Mesenteric fat pad (tissue), 1 donor: ENCODE measurements at places on chromosomes 3 and 15. TPM values are rescaled to one million over a fixed set of nuclear protein-coding genes. Genes with fewer than 3 reads are reported as not detected.

The SERINC4 gene
- 0.22 TPM for total RNA-seq

The LPP gene
- 210 TPM for total RNA-seq

The FOXB1 gene
- total RNA-seq, result not detected

The UTS2B gene
- total RNA-seq, result 1.1 TPM

The FSD2 gene
- total RNA-seq, result not detected

The SNX22 gene
- 0.71 TPM for total RNA-seq

The UBE2Q2 gene
- 34.4 TPM for total RNA-seq

The MESP2 gene
- total RNA-seq, result 0.96 TPM

The CSPG5 gene
- 2.0 TPM for total RNA-seq

DNA sequence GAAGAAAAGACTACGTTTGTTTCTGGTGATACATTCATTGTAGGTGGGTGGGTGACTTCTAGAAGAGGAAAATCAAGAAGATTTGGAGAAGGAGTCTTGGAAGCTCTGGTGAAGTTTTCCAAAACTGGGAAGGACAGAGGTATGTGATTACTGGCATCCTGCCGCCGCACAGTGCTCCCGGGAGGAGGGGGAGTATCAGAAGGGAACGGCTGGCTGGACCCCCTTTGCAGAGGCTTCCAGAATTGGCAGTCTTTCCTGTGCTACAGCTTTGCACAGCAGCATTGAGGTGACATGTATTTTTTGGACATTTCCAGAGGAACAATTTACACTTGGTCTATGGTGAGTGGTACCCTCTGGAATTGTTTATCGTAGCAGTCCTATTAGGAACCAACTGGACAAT, 75.7 kb upstream of the EOMES start:
- no peak for DNase-seq

DNA sequence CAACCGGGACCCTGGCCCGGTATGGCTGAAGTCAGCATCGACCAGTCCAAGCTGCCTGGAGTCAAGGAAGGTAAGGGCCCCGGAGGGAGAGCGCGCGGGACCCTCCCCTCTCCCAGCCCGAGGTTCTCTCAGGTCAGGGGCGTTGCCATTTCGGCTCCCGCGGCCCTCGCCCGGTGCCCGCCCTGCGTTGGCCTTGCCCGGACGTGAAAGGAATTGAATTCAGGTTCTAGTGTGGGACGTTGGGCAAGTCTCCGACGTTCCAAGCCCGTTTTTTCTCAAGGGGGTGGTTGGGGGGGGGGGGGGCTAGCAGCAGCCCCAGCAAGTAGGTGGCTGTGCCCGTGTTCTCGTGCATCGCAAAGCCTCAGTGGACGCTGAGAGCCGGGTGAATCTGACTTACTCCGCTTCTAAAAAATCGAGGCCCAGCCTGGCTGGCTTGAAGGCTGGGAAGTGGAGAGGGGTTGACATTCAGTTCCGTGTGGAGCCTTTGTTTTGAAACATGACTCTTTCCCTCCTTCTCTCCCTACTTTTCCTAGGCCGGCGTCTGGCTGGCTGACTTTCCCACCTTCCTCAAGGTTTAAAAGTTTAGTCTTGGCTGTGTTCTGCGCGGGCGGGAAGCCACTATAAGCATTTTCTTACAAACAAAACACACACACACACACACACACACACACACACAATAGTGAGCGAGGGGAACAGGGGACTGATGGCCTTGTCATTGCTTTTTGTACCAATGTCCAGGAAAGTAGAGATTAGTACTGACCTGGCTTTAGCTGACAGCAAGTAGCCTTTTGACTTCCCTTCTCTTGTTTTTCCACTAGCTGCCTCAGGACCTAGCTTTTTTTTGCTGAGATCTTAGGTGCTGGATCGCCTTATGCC, at the start of gene UTS2B:
Gene UTS2B, minus strand, starts transcription at position 873 of the 876 bp plus-strand sequence. CDS start 48,337 bp downstream, outside the sequence.
- DNase-seq, result no peak

- no peak for DNase-seq
These were observed 7.3 kb downstream of the CCDC33 start for GRCh38 chr15:74243431-74243830.

DNA sequence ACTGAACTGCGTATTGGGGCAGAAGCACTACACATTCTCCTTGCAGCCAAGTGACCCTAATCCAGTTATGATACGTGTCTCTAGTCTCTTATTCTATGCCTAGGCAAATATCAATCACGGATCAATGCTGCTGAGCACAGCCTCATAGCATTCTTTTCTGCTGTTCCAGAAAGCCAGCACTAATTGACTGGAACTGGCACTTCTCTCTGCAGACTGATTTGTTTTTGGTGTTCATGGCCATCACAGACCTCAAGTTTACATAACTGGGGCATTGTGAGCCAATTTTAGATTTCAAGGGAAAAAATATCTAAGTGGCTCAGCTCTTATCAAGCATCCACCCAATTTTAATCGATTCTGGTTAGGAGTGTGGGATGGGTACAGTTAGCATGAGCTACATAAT, 37.9 kb downstream of the GLDN start:
- DNase-seq, result no peak

DNA sequence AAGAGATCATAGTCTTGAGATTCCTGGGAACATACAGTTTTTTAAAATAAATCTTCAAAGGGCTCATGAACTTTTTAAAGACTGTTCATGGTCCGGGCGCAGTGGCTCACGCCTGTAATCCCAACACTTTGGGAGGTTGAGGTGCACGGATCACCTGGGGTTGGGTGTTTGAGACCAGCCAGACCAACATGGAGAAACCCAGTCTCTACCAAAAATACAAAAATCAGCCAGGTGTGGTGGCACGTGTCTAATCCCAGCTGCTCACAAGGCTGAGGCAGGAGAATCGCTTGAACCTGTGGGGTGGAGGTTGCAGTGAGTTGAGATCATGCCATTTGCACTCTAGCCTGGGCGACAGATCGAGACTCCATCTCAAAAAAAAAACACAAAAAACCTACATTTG, 41.4 kb upstream of the EIF3J start:
- DNase-seq, result no peak

GRCh38 chr15:91950631-91951329, 97.3 kb downstream of the SLCO3A1 start:
- DNase-seq, result no peak

DNA sequence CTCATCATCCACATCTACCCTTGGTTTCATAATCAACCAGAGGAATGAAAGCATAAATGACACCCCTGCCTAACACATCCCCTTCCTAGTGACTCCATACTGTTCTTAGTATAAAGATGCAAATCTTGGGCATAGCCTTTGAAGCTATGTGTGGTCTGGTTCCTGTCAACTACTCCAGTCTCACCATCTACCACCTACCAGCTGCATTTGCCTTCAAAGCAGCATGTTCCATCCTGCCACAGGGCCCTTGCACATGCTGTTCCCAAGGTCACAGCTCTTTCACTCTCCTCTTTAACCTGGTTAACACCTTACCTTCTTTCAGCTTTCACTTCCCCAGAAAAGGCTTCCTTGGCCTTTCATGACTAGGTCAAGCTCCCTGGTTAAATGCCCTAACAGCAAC, 62.3 kb upstream of the ARHGEF3 start:
- no peak for DNase-seq

DNA sequence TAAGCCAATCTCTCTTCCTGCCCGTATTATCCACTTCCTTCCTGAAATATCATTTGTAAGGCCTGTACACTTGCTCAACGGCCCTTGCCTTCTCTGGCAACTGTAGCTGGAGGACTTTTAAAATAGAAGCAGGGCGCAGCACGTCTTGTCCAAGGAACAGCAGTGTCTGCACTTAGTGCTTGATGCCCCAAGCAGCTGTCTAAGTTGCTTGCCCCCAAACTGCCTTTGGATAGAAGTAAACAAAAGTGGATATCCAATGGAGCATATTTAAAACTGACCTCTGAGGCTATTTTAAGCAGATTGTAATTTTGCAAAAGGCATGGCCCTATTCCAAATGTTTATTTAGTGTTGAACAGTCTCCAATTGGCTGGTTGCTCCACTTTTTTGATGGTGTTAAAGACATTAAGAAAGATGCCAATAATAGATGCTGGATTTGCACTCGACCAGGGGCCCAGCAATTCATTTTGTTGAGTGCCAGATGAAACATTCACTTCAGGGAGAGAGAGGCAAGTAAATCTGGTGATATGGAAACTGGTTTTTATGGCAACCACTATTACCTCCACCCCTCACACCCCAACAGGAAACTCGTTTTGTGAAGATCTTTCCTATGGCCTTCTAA, 526.8 kb upstream of the TBL1XR1 start:
- no peak for DNase-seq

DNA sequence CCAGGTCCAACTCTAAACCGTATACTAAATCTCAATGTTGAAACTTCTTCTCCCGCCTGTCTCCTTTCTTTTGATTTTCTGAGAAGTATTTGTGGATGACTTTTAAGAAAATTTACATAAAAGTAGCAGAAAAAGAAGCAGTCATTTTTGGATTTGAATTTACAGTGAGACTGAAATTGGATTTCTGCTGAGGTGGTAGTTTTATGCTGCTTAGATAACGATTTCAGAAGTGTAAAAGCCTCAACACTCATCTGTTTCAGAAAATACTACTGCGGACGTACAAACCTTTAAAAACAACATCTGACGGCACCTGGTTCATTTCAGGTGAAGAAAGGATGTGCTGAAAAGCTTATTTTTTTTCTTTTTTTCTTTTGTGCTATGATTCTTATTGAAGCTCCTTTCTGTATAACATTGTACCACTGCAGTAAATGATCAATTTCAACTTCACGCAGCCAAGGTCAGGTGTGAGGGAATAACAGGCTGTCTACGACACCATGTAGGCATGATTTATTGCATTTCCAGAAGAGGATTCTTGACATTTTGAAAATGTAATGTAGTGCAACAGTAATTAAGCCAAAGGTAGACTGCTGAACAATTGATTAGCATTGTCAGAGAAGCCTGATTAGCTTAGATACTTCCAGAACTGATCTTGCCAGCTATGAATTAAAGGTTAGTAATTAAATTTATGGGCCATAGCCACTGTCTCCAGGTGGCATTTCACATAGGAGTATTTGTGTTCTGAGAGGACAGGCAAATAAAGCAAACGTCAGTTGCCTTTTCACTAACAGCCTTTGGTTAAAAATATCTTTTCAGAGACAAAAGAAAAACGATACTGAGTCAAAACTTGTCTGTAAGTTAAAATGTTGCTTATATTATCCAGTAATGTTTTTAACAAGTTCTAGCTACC, 134.6 kb upstream of the KBTBD8 start:
- DNase-seq, result no peak

- no peak for DNase-seq
These were observed 9.6 kb upstream of the LAMP3 start for GRCh38 chr3:183172051-183172639.

GRCh38 chr15:85956532-85957275, 123.0 kb upstream of the AGBL1 start:
- DNase-seq, result no peak

- no peak for DNase-seq
These were observed 36.4 kb downstream of the DNAJB8 start for GRCh38 chr3:128430301-128430700.

- DNase-seq, result no peak
These were observed 225.8 kb upstream of the UMPS start for GRCh38 chr3:124504332-124505059.

DNA sequence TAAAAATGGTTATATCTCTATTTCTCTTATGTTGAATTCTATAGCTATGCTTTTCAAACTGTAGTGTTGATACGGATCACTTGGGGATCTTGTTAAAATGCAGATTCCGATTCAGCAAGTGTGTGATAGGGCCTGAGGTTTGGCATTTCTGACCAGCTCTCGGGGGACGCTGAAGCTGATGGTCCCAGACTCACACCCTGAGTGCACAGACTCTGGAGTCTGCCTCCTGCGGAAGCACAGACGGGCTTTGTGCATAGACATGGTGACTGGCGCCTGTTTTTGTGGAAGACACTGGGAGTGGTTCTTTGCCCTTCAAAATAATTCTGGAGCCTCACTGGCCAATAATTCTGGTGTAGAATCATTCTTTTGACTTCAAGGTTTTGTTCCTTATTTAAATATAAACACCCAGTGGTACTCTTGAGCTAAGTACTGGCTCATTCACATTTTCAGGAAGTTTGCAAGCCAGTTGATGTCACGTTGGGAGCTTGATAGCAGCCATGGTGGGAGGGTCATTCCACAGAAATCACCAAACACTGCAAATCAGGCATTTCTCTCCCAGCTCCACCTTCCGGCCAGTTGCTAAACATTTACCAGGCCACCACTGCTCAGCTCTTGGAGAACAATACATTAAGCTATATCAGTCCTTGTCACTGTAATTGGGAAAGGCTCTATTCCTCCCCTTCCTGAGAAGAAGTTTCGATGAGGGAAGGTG, 19.2 kb downstream of the CLDN11 start:
- DNase-seq, result no peak

DNA sequence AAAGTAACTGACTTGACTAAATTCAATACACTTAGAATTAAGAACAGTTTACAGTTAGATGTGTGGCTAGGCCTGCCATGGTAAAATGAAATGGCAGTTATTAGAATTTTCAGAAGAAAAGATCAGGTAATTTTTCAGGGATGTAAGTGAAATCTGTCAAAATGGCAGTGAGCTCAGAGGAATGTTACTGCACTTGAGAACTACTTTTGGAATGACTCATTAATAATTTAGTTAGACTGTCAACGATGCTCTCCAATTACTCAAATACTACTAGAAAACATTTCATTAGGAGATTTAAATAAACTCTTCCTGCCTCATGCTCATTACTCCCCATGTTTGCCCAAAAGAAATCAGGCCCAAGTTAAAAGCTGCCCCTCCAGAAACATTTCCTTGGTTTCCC, 84.4 kb downstream of the RFTN1 start:
- no peak for DNase-seq

GRCh38 chr15:38176155-38176554, 76.5 kb upstream of the SPRED1 start:
- DNase-seq, result no peak

- no peak for DNase-seq
These were observed 45.2 kb downstream of the RPN1 start for GRCh38 chr3:128605091-128606046.

DNA sequence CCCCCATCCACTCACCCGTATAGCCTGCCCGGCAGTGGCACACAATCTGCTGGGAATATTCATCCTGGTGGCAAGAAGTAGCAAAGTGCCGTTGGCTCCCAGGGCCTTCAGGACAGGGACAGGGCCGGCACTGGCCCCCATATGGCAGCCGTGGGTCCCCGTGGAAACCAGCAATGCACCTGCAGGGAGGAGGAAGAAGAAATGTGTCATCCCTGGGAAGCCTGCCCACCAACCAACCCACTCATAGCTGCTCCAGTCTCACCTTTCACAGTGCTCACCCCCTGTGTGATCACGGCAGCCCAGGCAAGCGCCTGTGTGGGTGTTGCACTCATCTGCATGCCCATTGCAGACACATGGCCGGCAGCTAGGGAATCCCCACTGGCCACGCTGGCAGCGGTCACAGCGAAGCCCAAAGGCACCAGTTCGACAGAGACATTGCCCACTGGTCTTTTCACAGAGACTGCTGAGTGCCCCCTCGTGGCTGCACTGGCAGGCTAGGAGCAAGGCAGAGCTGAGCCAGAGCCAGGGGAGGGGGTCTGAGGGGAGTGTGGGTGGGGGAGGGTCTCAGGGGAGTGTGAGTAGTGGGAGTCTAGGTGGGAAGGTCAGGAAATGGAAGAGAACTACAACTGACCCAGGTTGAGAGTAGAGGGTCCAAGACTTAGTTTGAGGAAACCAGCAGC, 4.5 kb upstream of the USP19 start:
- DNase-seq, result no peak

- no peak for DNase-seq
These were observed 26.8 kb upstream of the SEMA4B start for GRCh38 chr15:90174140-90174875.
